ENCODE measurements at places on chromosomes 2 and 18.

DNA sequence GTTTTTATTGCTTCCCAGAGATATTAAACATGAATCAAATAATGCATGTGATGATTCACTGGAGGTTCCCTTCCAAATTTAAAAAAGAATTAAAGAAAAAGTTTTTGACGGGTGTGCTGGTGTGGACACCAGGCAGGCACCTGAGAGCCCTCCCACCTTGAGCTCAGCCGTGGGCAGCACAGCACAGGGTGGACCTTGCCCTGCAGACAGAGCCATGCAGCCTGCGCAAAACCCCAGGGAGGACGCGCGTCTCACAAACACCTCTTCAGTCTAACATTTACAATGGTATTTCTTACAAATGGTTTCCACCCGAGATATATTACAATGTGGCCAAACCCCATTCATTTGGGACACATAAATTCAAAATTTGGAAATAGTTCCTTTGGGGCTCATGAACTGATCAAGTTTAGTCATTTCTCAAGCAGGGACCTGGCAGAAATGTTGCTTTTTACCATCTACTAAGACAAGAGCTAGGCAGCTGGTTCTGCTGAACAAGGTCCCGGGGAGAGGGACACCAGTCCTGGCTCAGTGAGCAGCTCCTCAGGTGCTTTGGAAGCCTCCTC, 45.4 kb downstream of the ODC1 start:
- DNase-seq: no peak

- no peak for DNase-seq
These were observed 173.7 kb upstream of the HNRNPA3 start for GRCh38 chr2:177038787-177039484.

GRCh38 chr18:22505141-22505591, 87.5 kb upstream of the CTAGE1 start:
- DNase-seq: no peak

- no peak for DNase-seq
These were observed 2.7 kb upstream of the SOS1 start for GRCh38 chr2:39123436-39123999.

DNA sequence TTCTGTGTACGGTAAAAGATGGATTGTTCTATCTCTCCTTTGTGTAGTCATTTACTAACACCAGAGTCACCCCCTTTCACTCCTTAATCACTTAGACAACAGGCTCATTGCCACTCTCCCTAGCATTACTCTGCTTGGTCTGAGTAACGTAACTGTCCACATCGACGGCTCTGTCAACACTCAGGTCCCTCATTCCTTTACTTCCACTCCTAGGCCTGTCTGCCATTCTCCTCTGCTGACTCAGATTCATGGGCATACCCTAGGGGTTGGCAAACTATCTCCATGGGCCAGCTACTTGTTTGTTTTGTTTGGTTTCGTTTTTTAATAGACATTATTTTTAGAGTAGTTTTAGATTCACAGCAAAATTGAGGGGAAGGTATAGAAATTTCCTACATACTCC, 243.9 kb downstream of the NR4A2 start:
- no peak for DNase-seq

DNA sequence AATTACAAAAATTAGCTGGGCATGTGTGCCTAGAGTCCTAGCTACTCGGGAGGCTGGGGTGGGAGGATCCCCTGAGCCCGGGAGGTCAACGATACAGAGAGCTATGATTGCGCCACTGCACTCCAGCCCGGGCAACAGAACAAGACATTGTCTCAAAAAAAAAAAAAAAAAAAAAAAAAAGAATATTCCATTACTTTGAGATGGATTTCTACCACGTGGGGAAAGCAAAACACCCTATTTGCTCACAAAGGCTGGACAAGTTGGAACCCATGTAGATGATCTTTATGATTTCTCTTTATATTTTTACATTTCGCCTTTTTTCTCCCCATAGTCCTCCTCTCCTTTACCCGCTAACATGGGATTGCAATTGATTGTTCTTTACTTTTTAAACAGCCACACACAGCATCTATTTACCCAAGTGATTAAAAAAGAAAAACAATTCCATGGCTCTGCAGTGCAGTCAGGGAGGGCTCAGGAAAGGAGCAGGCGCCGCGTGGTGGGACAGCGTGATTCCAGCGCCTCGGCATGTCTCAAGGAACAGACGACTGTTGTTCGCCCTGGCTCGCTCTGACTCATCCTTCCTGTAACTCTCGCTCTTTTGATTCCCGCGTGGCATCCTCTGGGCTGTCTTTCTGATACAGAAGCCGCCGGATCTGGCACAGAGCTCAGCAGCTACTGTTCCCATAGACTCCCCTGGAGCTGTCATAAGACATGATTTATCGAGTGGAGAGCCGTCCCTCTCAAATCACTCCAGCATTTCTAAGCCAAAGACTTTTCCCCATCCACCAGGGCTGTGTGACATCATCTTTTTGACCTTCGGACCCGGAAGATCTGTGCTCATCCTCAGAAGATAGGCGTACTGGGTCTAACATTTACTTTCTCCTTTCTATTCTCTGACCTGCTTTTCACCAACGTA, 230.4 kb upstream of the AGAP1 start:
- no peak for DNase-seq

GRCh38 chr18:35142275-35142615, 98.6 kb upstream of the ZNF397 start:
- DNase-seq: no peak

GRCh38 chr2:46825231-46825938, 90.2 kb downstream of the MCFD2 start:
- no peak for DNase-seq

GRCh38 chr18:48697441-48697840, 158.6 kb downstream of the CTIF start:
- DNase-seq: no peak

GRCh38 chr2:49029406-49029805, 124.9 kb downstream of the FSHR start:
- no peak for DNase-seq

DNA sequence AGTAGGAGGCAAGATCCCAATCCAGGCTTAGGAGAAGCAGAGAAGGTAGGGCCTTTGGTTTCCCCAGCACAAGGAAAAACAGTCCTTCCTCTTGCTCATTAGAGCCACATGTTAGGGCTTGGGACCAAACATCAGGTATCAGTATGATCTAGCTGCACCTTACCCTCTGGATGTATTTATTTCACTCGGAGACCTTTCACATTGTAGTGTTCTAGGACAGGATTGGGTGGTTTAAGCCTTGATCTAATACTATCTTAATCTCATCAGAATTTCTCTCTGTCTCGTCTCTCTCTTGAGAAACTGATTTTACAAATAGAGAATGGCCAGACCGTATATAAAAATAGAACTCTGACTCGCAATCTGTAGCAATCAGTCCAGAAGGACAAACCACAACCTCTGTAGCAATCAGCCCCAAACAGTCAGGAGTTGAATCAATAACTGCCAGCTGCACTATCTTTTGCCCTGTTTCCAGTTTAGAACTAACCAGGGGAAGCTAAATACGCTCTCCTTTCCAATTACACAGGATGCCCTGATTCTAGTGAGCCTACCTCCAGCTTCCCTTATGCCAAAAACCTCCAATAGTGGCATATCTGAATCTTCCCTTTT, 207.1 kb downstream of the TDRD15 start:
- no peak for DNase-seq

DNA sequence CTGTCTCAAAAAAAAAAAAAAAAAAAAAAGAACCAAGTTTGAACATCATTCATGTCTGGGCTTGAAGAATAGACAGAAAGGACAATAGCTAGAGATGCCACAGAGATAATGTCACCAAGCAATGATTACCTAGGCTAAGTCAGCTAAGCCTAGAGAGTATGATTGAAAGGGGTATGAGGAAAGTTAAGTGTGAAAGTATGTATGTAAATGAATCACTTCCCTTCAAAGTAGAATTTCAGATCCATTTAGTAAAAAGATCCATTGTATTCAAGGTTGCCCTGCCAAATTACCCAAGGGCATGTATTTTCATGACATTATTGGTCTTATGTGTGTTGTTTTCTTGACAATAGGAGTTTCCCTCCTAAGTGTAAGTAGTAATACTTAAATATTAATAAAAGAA, 34.1 kb upstream of the SLC39A10 start:
- DNase-seq: no peak

- no peak for DNase-seq
These were observed 38.7 kb downstream of the NGEF start for GRCh38 chr2:232974396-232974795.

DNA sequence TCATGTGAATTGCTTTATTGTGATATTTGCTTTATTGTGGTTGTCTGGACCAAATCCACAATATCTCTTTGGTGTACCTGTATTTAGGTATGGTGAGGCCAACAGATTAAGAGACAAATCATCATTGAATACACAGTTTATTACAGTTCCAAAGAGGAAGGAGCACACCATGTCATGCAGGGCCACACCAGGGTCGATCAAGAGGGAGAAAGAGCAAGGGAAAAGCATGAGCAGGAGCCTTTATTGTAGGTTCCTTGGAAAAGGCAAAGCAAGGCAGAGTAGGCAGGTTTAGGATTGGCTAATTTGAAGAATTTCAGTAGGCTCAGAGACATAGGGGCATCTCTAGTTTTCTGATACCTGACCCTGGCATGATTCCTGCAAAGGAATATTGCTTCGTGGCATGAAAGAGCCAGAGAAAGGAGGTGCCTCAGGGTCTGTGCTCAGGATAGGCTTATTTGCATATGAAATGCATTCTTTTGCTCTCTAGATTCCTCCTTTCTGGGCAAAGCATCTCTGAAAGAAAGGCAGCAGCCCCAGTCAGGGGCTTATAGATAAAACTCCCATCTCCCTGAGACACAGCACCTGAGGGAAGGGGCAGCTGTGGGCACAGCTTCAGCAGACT, 214.2 kb upstream of the ERBB4 start:
- no peak for DNase-seq

GRCh38 chr2:206349375-206349774, 74.9 kb downstream of the ZDBF2 start:
- DNase-seq: no peak

DNA sequence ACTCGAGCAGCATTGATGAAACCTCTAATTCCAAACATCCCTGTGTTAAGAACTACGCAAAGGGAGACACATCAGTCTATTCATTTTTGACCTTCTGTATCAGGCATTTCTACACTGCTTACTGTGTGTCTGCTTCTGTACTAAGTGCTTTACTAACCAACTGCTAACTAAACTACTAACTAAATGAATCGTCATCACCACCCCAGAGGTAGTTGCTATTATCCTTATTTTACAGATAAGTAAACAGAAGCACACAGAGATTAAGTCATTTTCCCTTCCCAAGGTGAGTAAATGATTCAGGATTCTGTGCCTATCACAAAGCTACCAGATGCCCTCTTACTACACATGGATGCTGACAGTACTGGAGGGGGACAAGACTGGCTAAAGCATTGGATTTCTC, 284.1 kb downstream of the AGPS start:
- DNase-seq: no peak

DNA sequence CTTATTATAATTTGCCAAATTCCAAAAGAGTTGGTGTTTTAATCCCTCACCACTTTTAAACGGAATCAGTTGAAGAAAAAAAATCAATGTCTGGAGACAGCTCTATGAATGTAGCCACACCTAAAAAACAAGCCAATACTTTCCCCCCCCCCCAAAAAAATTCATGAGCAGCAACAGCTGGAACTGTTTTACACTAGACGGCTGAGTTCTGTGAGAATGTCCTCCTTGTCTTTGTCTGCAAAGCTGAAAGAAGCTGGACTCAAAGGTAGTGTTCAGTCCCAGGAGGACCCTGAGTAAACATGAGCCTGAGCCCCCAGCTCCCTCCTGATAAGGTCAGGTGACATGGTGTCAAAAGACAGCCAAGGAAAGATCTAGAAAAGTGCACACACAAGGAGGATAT, 68.2 kb downstream of the ZNF521 start:
- DNase-seq: no peak

- DNase-seq: no peak
These were observed 254.9 kb downstream of the ZNF521 start for GRCh38 chr18:25097057-25097456.

DNA sequence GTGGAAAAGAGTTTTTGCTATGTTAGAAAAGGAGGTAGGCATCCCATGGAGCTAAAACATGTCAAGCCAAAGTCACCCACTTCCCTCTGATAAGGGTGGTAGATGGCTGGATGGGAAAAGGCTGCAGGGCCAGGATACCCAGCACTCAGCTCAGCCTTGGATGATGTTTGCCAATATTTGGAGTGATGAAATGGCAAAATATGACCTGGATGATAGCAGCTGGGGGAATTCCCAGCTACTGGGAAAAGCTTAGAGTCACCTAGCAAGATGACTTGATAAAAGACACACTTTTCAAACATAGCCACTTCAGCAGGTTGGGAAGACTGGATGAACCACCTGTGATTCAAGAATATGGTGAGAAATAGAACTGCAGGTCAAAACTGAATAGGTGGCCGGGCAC, 10.1 kb downstream of the RFX8 start:
- no peak for DNase-seq

GRCh38 chr18:61982475-61982874, 89.7 kb upstream of the RNF152 start:
- no peak for DNase-seq
